ENCODE measurements at places on chromosomes 16 and 17. TPM values are rescaled to one million over a fixed set of nuclear protein-coding genes. Genes with fewer than 3 reads are reported as not detected.

- DNase-seq, result no peak
These were observed 52.3 kb upstream of the CDC42EP4 start for GRCh38 chr17:73364155-73364522.

DNA sequence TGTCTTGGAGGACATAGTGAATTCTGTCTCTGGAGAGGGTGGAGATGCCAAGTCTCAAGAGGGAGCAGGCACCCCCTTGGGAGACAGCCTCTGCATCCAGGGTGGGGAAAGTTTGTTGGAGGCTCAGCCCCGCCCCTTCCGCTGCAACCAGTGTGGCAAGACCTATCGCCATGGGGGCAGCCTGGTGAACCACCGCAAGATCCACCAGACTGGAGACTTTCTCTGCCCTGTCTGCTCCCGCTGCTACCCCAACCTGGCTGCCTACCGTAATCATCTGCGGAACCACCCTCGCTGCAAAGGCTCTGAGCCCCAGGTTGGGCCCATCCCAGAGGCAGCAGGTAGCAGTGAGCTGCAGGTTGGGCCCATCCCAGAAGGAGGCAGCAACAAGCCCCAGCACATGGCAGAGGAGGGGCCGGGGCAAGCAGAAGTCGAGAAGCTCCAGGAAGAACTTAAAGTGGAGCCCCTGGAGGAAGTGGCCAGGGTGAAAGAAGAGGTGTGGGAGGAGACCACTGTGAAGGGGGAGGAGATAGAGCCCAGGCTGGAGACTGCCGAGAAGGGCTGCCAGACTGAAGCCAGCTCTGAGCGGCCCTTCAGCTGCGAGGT is 5.2 kb downstream of the ZNF646 start:
- no peak for DNase-seq

DNA sequence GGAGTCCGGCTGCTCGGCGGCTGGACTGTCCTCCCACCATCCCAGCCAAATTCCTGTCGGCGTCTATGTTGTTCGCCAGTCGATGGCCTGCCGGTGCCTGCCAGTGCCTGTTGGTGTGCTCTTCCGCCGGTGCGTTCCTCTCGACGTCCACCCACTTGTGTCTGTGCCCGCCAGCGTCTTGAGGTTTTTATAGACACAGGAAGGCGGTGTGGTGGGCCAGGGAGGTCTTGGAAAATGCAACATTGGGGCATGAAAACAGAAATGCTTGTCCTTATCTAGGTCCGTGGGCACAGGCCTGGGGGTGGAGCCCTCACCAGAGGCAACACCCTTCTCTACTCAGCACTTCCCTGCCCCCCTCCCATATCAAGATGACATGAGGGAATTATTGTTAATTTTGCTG is 167.8 kb downstream of the IRF8 start:
- no peak for DNase-seq

Gene SEC14L5
- total RNA-seq, result not detected

DNA sequence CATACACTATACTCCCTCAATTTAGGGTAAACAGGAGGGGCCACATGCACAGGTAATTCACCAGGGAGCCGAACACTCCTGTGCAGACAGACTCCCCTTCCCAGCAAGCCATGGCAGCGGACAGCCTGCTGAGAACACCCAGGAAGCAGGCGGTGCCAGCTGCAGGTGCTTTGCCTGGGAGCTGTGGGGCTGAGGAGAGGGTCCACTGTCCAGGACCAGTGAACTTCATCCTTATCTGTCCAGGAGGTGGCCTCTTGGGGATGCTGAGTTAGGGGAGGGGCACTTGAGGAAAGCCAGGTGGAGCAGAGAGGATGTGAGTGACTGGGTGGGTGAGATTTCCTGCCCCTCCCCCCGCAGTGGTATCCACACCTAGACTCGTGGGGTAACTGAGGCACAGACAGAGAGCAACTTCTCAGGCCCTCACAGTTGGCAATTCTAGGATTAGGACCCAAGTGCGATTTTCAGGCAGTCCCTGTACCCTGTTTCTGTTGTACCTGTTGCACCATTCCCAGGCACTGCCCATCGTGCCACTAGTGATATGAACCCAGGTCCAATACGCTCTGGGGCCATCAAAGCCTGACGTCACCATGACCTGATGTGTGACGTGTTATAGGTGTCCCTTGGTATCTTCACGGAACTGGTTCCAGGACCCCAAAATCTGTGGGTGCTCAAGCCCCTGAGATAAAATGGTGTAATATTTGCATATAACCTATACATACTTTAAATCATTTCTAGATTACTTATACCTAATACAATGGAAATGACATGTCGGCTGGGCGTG is 1.2 kb downstream of the GRN start:
- DNase-seq, result no peak

Gene KPNB1
- 681 TPM for total RNA-seq
